Activated CD4-positive, alpha-beta T cell treated with anti-CD3 and anti-CD28 coated beads, Interleukin-2, amount 10 ng/mL, durations not matched to agents 7 days and 5 days (primary cell): ENCODE measurements at places on chromosomes 6 and 20. TPM values are rescaled to one million over a fixed set of nuclear protein-coding genes. Genes with fewer than 3 reads are reported as not detected.

Gene CDKN1A
- 39.5 TPM for total RNA-seq

Gene PLCB1
- total RNA-seq = 1.2 TPM

Gene OR12D3
- total RNA-seq = not detected

Gene SCP2D1
- not detected for total RNA-seq

Gene KIF25
- total RNA-seq = not detected

Gene VAPB
- total RNA-seq = 39.1 TPM
